Retina (tissue), 1 donor: ENCODE measurements at places on chromosomes 1 and 21.

DNA sequence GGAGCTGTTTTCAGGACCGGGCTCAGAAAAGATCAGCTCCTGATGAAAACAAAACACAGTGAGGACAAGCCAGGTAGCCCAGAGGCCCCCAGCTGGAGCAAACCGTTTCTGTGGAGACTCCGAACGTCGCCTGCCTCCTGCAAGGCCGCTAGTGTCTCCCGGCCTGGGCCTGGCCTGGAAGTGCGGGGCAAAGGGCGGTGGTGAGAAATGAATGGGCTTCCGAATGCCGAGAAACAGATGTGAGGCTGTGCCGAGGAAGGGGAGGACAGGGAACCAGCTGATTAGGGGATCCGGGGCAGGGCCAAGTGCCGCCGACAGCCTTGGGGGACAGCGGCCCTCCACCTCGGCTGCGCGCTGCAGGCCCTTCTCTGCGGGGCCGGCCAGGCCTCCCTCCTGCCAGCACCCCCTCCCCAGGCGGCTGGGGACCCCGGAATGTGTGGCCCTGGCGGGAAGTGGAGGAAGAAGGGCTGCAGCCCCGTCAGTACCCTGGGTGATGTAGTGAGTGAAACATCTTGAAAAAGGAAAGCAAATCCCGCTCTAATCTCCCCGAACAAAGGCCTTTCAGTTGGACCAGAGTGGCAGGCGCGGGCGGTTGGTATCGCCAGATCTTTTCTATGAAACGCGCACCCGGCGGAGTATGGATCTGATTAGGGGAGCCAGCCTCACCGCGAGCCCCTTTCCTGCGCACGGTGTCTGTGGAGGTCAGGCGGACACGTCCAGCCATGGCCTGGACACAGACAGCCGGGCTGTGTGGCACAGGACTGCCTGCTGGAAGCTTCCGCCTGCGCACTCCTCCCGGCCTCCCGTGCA, 52.6 kb downstream of the PRDM16 start:
- no peak for DNase-seq

GRCh38 chr1:177126267-177126666, 38.2 kb downstream of the ASTN1 start:
- no peak for DNase-seq

DNA sequence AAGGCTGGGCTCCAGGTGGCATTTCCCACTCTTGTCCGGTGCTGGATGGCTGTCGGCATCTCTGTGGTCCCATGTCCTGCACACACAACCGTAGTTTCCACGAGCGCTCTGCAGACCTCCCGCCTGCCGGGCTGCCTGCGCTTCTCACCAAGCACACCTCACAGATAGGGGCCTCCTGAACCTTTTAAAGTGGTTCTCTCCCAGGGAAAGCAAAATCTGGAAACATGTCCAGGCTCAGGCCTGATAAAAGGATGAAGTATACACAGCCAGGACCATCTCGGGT, 46.2 kb downstream of the CAPN9 start:
- DNase-seq, result no peak

GRCh38 chr1:114745291-114745690, 12.5 kb downstream of the CSDE1 start:
- no peak for DNase-seq

- DNase-seq, result no peak
Observed at GRCh38 chr1:59013276-59013927, 229.6 kb upstream of the JUN start.

GRCh38 chr1:228782662-228783417, 47.6 kb downstream of the RHOU start:
- no peak for DNase-seq

DNA sequence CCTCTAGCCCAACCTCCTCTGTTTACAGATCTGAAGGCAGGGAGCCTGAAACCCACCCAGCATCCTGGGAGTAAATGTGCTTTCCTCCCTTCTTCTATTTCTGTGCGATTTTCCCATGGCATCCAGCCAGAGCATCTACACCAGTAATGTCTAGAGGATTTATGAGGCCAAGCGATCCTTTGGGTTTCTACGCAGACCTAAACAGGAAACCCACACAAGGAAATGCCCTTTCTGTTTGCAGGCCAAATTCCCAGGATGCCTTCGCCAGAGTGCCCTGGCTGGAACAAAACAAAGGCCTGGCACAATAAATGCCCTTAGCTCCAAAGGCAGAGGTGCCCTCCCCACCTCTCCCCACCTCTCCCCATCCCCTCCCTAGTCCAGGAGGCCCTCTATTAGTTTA, 110.5 kb upstream of the CDC42BPA start:
- DNase-seq, result no peak

GRCh38 chr1:93723733-93724270, 42.2 kb upstream of the BCAR3 start:
- DNase-seq, result peak; percentile 66

- DNase-seq, result no peak
Observed at GRCh38 chr1:84366786-84367185, 31.5 kb upstream of the DNASE2B start.

- DNase-seq, result no peak
Observed at GRCh38 chr1:98179151-98179773, 258.4 kb upstream of the DPYD start.

GRCh38 chr1:168771104-168771630, 42.2 kb upstream of the DPT start:
- DNase-seq, result no peak

- no peak for DNase-seq
Observed at GRCh38 chr1:157774412-157774811, 2.5 kb downstream of the FCRL2 start.

DNA sequence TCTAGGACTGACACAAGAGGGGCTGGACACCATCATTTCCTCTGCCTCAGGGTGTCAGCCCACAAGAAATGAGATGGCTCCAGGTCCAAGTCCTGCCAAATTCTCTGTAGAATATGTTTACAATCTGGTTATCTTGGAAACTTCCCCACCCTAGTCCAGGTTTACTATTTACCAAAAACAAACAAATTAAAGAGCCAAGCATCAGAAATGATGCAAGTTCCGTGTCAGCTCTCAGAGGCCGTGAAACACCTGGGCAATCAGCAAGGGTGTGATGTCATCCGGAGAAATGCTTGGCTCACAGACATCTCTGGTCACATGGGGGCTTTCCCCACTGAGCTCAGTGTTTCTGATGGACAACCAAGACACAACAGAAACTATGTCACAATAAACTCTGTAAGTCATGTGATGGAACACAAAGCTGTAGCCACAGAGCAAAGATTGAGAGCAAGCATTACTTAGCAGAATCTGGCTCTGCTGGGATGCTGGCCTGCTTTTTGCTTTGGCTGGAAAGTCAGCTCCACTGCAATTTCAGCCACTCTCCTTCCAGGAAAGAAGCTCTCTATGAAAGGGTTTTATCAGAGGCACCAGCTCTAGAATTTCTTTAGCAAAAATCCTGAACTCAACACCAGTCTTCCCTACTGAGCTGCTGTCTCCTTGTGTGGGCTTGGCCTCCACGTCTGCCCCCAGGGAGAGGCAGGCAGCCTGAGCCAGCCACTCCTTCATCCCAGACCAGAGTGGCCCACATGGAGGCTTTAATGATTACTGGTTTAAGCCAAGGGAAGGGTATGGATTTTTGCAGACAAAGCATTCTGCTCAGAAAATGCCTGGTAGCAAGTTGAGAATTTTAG, 55.9 kb downstream of the NENF start:
- peak; percentile 40 for DNase-seq

DNA sequence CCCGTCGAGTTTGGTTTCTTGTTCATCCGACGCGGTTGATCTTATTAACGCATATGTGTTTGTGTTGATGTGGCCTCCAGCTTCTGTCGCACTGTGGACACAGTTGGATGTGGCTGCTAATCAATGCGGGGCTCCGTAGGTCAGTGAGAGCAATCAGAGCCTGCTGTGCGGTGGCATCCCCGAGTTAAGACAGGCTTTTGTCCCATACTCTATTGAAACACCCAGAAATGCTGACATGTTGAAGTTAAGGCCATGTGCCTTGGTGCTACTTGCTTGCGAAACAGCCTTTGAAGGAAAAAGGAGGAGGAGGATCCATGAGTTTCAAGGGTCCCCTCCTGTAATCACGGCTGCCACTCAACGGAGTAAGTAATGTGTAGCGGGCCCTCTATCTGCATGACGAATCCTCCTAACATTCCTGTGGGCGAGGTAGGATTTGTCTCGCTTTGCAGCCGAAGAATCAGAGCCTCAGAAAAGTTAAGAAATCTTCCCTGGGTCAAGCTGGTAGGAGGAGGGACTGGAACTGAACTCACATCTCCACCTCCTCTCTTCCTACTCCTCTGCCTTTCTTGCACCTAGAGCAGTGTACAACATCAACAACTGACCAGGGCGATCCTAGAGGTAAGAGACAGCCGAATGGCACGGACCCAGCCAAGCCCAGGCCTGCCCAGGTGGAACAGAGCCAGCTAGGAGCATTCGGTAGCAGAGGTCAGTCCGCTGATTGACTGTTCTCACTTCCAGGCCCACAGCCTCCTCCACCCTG, 19.5 kb downstream of the PDE9A start:
- peak; percentile 53 for DNase-seq

- no peak for DNase-seq
Observed at GRCh38 chr1:173717238-173717637, 2.5 kb downstream of the KLHL20 start.

DNA sequence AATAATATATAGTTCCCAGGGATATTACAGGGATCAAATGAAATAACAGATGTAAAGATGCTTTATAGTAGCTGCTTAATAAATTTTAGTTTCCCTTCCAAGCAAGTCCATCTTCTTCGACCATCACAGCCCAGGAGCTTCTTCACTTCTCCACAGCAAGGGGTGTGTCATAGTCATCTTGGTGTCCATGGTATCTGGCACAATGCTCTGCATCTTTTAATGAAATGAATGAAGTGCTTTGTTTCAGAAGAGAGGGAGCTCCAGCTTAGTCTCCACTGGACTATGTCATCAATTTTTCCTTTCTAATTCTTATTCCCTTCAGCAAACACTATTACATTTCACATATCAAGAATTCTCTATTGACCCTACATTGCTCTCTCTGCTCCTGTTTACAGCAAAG, 4.9 kb upstream of the MACF1 start:
- no peak for DNase-seq

DNA sequence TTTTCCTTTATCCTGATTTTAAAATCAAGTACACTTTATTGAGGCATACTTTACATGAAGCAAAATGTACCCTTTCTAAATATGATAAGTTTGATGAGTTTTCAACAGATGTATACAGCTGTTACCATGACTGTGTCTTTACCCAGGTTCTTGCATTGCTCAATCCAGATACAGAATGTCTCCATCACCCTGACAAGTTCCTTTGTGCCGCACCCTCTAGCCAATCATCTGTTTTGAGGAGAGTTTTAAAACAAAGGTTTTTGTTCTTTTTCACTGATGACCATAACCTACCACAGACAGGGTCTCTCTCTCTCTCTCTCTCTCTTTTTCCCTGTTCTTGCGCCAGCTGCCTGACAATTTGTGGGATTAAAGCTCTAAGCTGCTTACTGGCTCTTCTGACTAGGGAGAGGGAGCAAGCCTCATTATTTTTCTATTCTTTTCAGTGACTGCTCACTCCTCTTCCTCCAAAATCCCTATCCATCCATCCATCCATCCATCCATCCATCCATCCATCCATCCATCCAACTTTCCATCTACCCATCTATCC, 1.2 kb upstream of the KCNE1 start:
- DNase-seq, result no peak

GRCh38 chr1:81044708-81045107, 756.0 kb upstream of the ADGRL2 start:
- DNase-seq, result no peak

DNA sequence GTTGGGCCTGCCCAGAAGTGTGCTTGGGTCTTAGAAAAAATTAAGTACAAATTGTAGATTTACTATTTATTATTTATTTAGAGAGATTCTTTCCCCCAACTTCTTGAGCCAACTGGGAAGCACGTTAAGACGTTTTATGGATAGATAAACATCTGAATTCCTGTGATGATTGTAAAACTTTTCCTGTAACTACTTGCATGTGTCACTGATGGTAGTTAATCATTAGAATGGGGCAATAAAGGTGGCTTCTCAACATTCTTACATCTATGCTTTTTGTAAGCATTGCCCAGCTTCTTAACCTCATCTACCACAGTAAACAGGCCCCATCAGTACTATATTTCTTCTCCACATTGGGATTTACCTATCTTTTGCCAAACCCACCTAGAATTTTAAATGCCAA, 559.8 kb downstream of the LMO4 start:
- DNase-seq, result no peak

DNA sequence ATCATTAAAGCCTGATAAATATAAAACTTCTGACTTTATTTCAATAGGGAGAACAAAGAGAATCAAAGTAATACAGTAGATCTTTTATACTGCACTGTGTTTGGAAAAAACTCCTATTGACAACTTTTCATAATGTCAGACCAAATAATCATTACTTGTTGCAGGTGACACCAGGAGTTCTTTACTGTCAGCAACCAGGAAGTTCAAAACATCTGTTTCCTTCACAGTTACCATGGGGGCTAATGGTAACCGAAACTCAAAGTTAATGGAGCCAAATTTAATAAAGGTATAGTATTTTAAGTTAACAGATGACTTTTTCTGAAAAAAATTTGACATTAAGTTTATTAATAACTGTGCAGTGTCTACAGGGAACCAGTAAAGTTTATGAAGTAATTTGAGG, 10.6 kb downstream of the EFCAB7 start:
- DNase-seq, result no peak

- no peak for DNase-seq
Observed at GRCh38 chr1:53617851-53618499, 121.0 kb downstream of the GLIS1 start.

DNA sequence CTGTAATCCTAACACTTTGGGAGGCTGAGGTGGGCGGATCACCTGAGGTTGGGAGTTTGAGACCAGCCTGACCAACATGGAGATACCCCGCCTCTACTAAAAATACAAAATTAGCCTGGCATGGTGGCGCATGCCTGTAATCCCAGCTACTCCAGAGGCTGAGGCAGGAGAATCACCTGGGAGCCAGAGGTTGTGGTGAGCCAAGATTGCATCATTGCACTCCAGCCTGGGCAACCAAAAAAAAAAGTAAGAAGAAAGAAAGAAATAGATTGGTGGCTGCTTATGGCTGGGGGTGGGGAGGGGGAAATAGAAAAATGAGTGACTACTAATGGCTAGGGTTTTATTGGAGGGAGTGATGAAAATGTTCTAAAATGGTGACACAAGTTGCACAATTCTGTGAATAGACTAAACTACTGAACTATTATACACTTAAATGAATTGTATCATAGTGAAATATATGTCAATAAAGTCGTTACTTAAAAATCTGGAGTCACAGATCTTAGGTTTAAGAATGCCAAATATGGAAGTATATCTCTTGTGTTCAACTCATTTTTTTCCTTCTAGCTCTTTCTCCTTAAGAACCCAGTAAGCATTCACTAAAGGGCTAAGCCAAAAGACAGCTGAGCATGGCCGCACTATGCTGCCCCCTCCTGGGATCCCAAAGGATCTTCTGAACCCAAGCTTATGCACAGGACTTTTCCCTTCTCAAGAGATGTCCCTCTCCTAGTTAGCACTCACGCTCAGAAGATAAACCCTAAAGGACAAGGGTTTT, 3.2 kb upstream of the NPL start:
- DNase-seq, result peak; percentile 38

- no peak for DNase-seq
Observed at GRCh38 chr1:221992427-221992826, 250.5 kb upstream of the DUSP10 start.

- DNase-seq, result peak; percentile 70
Observed at GRCh38 chr21:37006486-37007291, at the start of gene RIPPLY3. RIPPLY3 (plus strand) TSS chr21:37006702; CDS start chr21:37006773, 71 bp downstream.
